ENCODE measurements at places on chromosomes 7 and 10.

- H3K4me3 ChIP-seq, result no peak overlapping the region
- DNase-seq, result no peak
- no peaks in the 10 kb centered on the region for H3K36me3 ChIP-seq
- no peak overlapping the region for H3K27ac ChIP-seq
- no peaks in the 10 kb centered on the region for H3K4me1 ChIP-seq
- H3K27me3 ChIP-seq, result no peaks in the 10 kb centered on the region
Measured at GRCh38 chr10:91571671-91572070, 61.2 kb downstream of the PPP1R3C start.

DNA sequence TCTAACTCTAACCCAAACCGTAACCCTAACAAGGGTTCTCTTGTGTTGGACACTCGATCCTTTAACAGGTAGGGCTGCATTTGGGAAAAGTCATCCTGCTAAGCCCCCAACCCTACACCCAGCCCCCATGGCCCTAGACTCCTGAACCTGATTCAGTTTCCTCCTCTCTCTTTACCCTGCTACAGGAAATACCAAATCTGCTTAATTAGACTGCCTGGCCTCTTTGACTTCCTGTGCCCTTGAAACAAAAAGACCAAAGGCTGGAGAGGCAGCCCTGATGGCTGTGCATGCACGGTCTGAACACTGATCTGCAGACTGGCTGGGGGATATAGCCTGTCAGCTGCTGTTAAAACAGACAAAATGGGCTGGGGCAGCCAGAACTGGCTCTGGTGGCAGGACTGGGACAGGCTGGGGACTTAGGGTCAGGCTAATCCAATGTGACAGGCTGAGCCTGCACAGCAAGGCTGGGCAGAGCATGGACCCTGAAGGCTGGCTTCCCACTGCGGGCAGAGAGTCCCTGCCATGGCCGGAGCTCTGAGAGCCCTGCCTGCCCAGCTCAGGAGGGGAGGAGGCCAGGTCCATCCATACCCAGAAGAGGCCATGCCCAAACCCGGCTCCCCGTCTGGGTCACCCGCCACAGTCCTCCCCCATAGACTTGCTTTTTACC, 51.0 kb upstream of the MSMB start:
- no peaks in the 10 kb centered on the region for H3K27me3 ChIP-seq
- H3K36me3 ChIP-seq, result no peaks in the 10 kb centered on the region
- no peak for DNase-seq
- no peak overlapping the region for H3K27ac ChIP-seq
- H3K4me3 ChIP-seq, result no peak overlapping the region

GRCh38 chr10:100882671-100883311, 30.0 kb upstream of the SLF2 start:
- H3K4me3 ChIP-seq, result no peak overlapping the region
- peaks cover 3% of the 10 kb centered on the region for H3K27me3 ChIP-seq
- peaks cover 16% of the 10 kb centered on the region for H3K4me1 ChIP-seq
- peak overlapping the region; percentile 57 for H3K27ac ChIP-seq
- no peaks in the 10 kb centered on the region for H3K36me3 ChIP-seq
- peak; percentile 75 for DNase-seq

GRCh38 chr10:113613977-113614690, 49.7 kb downstream of the NRAP start:
- H3K4me1 ChIP-seq, result no peaks in the 10 kb centered on the region
- H3K4me3 ChIP-seq, result no peak overlapping the region
- no peak for DNase-seq
- no peaks in the 10 kb centered on the region for H3K36me3 ChIP-seq

DNA sequence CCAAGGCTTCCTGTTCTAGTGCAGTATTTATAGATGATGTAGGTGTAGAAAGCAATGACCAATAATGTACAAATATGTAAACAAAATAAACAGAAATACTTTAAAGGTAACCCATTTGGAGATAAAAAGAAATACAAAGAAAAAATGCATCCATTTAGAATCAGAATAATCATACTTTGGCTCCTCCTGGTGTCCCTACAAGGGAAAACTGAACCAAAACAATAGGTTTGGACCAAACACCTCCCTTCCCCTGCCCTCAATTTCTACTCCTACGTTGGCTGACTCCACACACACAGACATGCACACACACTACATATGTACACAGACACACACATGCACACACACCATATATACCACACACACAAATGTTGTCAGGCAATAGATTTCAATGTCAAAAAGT, 36.0 kb downstream of the C10orf143 start:
- no peaks in the 10 kb centered on the region for H3K36me3 ChIP-seq
- H3K27me3 ChIP-seq, result no peaks in the 10 kb centered on the region
- no peak overlapping the region for H3K27ac ChIP-seq
- no peaks in the 10 kb centered on the region for H3K4me1 ChIP-seq
- no peak overlapping the region for H3K4me3 ChIP-seq

GRCh38 chr7:36188266-36188665, 35.2 kb downstream of the EEPD1 start:
- no peak overlapping the region for H3K4me3 ChIP-seq
- H3K27ac ChIP-seq, result no peak overlapping the region
- no peaks in the 10 kb centered on the region for H3K4me1 ChIP-seq
- no peak for DNase-seq
- H3K36me3 ChIP-seq, result no peaks in the 10 kb centered on the region
- no peaks in the 10 kb centered on the region for H3K27me3 ChIP-seq

GRCh38 chr7:149586646-149587645, 89.3 kb upstream of the ZNF746 start:
- DNase-seq, result no peak
- H3K4me3 ChIP-seq, result no peak overlapping the region
- no peaks in the 10 kb centered on the region for H3K27me3 ChIP-seq
- peaks cover 10% of the 10 kb centered on the region for H3K36me3 ChIP-seq
- no peak overlapping the region for H3K27ac ChIP-seq
- no peaks in the 10 kb centered on the region for H3K4me1 ChIP-seq

DNA sequence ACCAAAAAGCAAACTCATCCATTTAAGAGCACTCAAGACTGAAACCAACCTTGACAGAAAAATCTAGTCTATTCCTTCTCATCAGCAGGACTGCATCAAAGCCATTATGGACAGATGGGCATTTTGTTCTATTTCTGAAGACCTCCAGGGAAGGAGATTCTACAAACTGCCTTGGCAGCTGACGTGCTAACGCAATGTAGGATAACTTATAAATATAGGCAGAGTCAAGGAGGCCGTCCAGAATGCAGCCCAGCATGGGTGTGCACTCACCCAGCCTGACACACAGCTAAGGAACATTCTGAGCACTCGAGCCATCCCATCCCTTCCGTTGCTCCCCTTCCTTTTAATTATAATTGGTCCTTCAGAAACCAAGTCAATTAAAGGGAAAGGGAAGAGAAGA, 25.3 kb upstream of the NEBL start:
- DNase-seq, result no peak
- no peak overlapping the region for H3K4me3 ChIP-seq
- no peak overlapping the region for H3K27ac ChIP-seq
- H3K4me1 ChIP-seq, result no peaks in the 10 kb centered on the region

DNA sequence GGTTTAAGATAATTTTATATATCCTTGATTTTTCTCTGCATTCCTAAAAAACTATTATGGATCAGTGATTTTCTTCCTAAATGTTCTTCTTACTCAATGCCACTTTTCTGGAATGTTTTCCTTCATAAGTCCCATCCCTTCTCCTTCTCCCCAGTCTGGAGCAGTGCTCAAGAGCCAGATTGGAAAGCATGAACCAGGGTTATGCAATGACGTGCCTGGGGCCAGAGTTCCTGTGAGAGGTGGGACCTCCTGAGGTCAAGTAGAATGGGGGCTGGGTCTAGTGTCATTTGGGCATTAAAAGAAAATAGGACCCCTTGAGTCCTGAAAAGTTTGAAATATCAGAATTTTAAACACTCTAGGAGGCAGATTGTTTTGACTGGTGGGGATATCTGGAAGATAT, 132.0 kb upstream of the NPY start:
- DNase-seq, result no peak
- no peak overlapping the region for H3K4me3 ChIP-seq
- no peaks in the 10 kb centered on the region for H3K4me1 ChIP-seq
- H3K27me3 ChIP-seq, result no peaks in the 10 kb centered on the region
- H3K36me3 ChIP-seq, result no peaks in the 10 kb centered on the region
- H3K27ac ChIP-seq, result no peak overlapping the region

DNA sequence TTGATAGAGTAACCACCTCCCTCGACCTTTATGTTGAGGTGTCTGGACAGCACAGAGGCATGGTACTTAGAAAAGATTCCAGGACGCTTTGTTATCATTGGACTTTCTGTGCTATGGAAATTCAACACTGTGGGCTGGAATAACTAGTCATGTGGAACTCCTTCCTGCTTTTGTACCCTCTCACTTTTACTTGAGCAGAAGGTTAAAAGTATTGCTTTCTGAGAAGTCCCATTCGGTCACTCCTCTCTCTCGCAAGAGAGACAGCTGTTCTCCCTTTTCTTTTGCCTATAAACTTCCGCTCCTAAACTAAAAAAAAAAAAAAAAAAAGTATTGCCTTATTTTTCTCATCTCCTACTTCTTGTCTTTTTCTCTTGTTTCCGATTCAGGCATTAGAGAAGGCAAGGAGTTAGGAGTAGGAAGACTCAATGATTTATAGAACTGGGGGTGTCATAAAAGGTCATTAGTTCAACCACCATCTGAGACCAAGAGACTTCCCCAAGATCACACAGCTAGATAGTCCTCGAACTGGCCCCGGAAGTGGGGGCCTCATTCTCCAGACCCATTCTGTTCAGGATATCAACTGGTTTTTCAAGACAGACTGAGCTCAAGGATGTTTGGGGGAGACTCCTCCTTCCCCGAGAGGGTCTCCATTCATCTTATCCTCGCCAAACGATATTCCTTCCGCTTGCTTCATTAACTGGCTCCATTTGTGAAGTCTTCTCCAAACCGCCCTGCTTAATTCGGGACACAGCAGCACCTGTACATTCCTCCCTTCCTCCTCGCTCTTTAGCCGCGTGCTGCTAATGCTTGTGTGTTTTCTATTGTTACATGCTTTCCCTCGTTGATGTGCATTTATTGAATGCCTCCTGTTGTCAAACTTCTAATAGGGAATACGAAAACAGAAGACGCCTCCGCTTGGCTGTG, 995 bp upstream of the INPP5F start:
- DNase-seq, result peak; percentile 36
- H3K27me3 ChIP-seq, result no peaks in the 10 kb centered on the region
- no peaks in the 10 kb centered on the region for H3K36me3 ChIP-seq
- peak overlapping the region; percentile 80 for H3K27ac ChIP-seq
- peak overlapping the region; percentile 76 for H3K4me3 ChIP-seq
- peaks cover 8% of the 10 kb centered on the region for H3K4me1 ChIP-seq

DNA sequence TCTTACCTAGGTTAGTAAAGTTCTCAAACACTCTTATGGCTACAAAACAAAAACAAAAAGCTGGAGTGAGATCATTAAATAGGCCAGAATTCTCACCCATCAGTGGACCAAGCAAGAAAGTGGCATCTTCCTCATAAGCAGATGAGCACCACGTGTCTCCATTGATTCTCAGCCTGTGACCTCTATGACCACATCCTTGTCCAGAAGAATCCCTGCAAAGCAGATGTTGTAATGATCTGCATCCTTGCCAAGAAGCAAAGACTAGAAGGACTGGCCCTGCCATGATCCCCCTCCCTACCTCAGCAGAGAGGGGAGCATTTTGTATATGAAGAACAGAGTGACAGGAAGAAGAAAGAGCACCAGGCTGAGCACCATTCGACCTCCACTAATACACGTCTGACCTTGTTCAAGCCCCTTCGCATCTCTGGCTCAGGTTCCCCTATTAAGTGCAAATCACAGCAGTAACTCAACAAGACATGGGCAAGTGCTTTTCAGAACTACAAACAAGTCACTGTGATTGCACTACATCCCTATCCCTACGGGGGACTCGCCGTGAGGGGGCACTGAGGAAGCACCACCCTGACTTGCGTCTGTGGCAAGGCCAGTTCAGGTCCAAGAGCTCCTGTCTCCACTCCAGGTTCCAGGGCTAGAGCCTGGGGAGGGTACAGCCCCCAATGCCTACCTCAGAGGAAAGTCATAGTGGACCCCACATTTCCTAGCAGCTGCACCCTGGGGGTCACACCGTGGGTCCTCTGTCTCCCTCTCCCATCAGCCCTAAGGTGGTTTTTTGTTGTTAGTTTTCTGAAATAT, 22.2 kb upstream of the RASSF4 start:
- no peaks in the 10 kb centered on the region for H3K4me1 ChIP-seq
- no peaks in the 10 kb centered on the region for H3K27me3 ChIP-seq
- H3K4me3 ChIP-seq, result no peak overlapping the region
- DNase-seq, result no peak

GRCh38 chr10:64534616-64535015, 1013.4 kb downstream of the REEP3 start:
- no peaks in the 10 kb centered on the region for H3K4me1 ChIP-seq
- no peak overlapping the region for H3K27ac ChIP-seq
- H3K36me3 ChIP-seq, result no peaks in the 10 kb centered on the region
- DNase-seq, result no peak

DNA sequence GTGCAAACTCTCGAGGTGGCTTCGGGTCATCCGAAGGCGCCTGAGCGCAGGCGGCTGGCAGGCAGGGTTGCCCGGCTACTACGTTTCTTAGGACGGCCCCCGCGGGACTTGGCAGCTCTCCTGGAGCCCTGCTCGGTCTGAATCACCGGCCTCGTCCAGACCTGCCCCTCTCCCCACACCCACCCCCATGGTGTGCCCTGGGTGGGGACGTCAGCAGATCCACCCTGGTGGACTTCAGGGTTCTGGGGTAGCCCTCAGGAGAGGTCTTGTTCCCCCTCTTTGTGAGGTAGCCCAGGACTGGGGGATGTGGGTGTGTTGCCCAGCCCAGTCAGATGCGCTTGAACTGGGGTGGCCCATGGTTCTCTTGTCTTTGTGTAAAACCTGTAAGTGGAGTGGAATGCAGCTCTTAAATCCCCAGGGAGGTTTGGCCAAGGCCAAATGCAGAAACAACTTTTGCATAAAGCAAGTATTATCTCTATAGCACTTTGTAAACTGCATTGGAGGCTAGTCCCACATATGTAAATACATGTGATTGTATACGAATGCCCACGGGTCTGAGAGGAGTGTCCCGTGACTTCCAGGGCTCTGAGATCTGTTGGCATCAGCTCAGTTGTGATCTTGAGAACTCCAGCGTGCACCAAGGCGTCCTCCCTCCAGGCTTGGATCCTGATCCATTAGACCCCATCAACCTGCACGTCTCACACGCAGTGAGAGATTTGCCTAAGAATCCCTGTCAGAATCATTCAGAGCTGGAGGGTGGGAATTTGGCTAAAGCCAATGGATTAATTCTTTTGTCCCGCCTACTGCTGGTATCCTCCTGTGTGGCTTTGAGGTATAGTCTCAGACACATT, 1.8 kb downstream of the PFKFB3 start:
- H3K27me3 ChIP-seq, result no peaks in the 10 kb centered on the region
- peak overlapping the region; percentile 85 for H3K27ac ChIP-seq

- H3K27me3 ChIP-seq, result no peaks in the 10 kb centered on the region
- H3K27ac ChIP-seq, result no peak overlapping the region
- DNase-seq, result no peak
- H3K4me3 ChIP-seq, result no peak overlapping the region
- peaks cover 12% of the 10 kb centered on the region for H3K4me1 ChIP-seq
Measured at GRCh38 chr7:47806701-47807103, 141.6 kb downstream of the PKD1L1 start.

DNA sequence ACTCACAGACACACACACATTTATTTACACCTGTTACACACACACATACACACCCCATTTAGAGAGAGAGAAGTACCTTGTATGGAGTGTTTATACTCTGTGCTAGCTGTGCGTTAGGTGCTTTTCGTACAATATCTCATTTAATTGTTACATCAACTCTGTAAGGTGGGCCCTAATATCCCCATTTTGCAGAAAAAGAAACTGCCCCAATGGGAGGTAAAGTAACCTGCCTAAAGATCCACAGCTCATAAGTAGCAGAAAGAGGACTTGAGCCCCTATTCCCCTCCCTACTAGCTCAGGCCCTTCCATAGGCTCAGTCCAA, 23.8 kb upstream of the RBM20 start:
- no peak for DNase-seq
- peaks cover 4% of the 10 kb centered on the region for H3K27me3 ChIP-seq
- no peaks in the 10 kb centered on the region for H3K36me3 ChIP-seq
- no peak overlapping the region for H3K27ac ChIP-seq
- H3K4me1 ChIP-seq, result no peaks in the 10 kb centered on the region
